AG09309 (cell line): ENCODE measurements at places on chromosomes 2 and 18.

DNA sequence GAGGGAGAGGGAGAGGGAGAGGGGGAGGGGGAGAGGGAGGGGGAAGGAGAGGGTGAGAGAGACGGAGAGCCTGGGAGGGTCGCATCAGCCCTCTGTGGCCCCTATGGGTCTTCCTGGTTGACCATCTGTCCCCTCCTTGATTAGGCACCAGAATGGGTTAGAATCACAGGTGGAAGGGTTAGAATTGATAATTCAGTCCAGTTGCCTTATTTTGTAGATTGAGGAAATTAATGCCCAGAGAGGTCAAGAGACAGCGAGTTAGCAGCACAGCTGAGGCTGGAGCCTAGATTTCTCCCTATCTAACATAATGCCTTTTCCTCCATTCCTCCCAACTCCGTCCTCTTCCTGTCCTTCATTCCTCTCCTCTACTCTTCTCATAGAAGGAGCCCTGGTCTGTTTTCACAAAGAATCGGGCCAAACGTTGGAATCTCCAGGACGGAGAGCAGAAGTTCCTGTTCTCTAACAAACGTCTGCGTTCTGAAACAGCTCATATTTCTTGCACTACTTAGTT, 338 bp upstream of the THUMPD2 start:
- DNase-seq, result no peak

GRCh38 chr2:42903821-42904575, 111.6 kb upstream of the HAAO start:
- no peak for DNase-seq

DNA sequence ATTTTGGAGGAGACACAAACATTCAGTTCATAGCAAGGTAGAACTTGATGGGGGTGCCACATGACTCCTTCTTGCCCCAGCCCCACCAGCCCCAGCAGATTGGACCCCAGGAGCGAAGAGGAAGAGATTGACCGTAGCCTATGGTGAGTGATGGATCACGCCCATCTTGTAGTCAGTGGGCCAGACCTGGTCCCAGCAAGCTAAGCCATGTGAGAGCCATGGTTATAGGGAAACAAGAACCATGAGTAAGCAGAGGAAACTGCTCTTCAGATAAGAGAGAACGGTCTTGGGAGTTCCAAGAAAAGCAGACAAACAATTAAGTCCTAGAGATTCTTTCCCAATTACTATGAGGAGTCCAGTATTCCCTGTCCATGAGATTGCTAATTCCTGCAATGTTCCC, 4.6 kb upstream of the TCF4 start:
- DNase-seq, result no peak

- no peak for DNase-seq
These were observed 78.3 kb upstream of the FZD5 start for GRCh38 chr2:207847807-207848544.

DNA sequence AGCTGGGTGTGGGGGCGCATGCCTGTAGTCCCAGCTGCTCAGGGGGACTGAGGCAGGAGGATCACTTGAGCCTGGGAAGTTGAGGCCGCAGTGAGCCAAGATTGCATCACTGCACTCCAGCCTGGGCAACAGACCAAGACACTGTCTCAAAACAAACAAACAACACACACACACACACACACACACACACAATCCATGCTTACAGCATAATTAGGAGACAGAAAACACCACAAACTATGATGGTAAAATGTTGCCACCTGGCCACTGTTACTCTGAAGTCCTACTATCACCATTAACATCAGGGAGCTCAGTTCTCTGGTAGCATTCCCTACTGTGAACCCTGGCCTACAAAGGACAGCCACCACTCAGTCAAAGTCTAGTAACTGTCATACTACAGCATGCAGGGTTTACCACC, 18.3 kb downstream of the DNPEP start:
- DNase-seq, result peak; percentile 64

- DNase-seq, result no peak
These were observed 76.4 kb downstream of the SRD5A2 start for GRCh38 chr2:31504311-31504710.

DNA sequence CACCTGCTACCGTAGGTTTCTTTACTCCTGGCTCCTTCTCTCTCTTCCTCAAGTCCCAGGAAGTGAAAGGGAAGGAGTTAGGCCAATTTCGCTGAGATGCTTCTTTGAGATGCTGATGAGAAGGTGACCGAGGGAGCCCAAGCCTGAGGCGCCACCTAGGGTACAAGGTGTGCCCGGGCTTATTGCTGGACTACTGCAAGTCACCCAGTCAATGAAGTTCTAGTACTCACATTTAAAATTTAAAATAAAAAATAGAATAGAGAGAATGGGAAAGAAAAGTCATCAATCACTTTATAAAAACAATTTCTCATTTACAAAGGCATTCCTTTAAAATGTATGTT, 45.3 kb downstream of the ACAA2 start:
- DNase-seq, result peak; percentile 18

DNA sequence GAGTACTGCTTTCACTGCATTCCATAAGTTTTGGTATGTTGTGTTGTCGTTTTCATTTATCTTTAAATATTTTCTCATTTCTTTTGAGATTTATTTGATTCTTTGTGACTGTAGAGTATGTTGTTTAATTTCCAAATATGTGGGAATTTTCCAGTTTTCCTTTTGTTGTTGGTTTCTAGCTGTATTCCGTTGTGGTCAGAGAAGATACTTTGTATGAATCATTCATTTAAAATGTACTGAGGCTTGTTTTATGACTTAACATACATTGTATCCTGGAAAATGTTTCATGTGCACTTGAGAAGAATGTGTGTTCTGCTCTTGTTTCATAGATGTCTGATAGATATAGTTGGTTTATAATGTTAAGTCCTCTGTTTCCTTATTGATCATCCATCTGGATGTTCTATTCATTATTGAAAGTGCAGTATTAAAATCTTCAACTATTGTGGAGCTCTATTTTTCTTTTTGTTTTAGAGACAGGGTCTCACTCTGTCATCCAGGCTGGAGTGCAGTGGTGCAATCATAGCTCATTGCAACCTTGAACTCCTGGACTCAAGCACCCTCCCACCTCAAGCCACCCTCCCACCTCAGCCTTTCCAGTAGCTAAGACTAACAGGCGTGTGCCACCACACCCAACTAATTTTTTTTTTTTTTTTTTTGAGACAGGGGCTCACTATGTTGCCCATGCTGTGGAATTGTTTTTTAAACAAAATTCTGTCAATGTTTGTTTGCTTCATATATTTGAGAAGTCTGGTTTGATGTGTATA, 96.8 kb downstream of the TAF4B start:
- no peak for DNase-seq

- no peak for DNase-seq
These were observed 7.9 kb upstream of the NR4A2 start for GRCh38 chr2:156340377-156340776.

DNA sequence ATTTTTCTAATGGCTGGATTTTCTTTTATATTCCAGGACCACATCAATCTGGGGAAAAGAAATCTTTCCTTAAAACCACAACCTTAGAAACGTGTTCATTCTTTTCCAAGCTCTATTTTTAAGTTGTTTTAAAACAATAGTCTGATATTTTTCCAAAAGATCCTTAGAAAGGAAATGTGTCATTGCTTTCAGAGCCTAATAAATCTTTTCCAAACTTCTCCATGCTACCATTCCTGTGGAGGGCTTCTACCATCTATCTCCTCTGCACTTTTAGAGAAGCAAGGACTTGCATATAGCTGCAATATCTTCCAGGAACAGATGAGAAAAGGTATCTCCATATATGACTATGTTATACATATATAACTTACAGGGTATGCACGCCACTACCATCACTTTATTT, 21.2 kb downstream of the WDFY1 start:
- no peak for DNase-seq

DNA sequence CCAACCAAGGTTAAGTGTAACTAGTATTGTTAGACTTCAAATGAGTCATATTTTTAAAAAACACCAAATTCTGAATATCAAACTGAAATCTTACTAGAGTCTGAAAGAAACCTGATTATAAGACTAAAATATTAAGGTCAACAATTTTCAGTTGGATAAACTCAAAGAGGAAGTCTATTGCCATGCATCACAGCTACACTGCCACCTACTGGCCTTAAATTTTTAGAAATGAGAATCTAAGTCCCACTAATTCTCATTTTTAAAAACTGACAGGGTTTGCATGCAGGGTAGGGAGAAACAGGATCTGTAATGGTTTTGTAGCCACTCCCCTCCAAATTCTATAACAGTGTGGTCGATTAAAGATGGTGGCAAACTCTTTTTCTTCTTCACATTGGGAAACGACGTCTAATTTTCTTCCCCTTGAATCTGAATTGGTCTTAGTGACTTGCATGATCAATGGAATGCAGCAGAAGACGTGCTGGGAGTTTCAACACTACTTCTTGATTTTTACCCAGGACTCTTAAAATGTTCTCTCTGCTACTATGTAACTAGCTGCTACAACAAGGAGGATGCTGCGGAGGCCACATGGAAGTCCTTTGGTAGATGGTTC, 176.1 kb upstream of the SESTD1 start:
- no peak for DNase-seq

GRCh38 chr2:85728883-85729824, 24.6 kb upstream of the ATOH8 start:
- no peak for DNase-seq

DNA sequence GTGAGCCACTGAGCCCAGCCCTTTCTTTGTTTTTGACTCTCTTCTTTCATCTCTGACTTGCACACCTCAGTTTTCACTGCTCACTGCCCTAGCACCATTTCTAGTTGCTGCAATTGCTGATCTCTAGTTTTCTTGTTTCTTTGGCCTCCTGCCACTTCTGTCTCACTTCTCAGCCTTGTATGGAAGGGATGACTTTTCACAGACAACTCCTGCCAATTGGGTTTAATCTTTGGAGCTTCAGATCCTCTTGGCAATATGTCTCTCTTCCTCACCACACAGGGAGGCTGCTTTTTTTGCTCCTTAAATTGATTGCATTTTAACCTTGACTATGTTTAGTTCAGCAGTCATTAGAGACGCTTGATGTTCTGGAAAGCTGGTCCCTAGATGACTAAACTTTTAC, 323.1 kb downstream of the CTNNA2 start:
- no peak for DNase-seq

DNA sequence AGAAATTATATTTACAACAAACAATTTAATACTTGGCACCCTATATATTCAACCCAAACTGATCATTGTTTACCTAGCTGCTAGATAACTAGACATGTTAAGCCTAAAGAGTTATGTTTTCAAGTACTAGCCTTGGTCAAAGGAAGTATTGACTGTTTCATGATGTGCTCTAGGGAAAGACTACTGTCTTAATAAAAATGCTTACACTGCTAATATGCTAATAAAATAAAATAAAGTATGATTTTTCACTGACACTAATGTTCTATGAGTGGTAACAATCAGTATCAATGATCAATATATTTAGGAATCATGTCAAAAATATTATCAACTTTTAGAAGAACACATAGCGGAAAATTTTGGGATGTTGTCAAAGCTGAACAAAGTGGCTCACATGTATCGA, 225.5 kb downstream of the OSR1 start:
- no peak for DNase-seq
